Right renal pelvis (tissue), 4 donors: ENCODE measurements at places on chromosomes 3 and 15.
A peak's percentile ranks its signal among the peaks of the same experiment; 100 is the strongest.

GRCh38 chr15:50275908-50276307 lies 10.4 kb upstream of the HDC start:
- no peak for DNase-seq

DNA sequence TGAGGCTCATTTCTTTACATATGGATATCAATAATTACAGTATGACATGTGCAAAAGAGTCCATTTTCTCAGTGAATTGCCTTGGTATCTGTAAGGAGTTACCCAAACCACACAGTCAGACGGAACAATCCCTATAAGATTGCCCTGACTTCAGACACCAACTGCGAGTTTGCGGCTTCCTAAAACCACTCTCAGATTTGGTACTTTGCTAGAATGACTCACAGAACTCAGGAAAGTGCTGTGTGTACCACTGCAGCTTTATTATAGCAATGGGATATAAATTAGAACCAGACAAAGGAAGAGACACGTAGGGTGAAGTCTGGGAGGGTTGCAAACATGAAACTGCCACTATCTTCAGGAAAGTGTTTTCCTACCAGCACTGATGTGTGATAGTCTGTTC lies 45.8 kb upstream of the ATP13A3 start:
- no peak for DNase-seq

DNA sequence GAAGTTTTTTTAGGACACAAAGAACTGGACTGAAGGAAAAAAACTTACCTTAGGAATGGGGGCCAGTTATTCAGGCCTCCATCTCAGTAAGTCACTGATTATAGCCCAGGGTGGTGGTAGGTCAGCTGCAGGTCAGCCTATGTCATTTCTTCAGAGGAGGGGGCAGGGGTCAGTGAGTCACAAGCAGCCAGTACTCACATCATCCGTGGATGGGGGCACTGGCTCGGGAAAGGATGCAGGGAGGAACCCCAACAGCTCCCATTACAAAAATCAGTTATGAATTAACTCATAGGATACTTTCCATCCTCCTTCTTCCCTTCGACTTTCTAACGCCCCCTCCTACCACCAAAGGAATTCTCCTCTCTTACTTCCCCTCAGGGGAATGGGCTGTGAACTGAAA lies 578.3 kb downstream of the PDCD6IP start:
- no peak for DNase-seq

- no peak for DNase-seq
Observed at GRCh38 chr15:96346409-96346970, 16.0 kb downstream of the NR2F2 start.

- no peak for DNase-seq
Observed at GRCh38 chr3:148004331-148004730, 595.2 kb downstream of the ZIC1 start.

DNA sequence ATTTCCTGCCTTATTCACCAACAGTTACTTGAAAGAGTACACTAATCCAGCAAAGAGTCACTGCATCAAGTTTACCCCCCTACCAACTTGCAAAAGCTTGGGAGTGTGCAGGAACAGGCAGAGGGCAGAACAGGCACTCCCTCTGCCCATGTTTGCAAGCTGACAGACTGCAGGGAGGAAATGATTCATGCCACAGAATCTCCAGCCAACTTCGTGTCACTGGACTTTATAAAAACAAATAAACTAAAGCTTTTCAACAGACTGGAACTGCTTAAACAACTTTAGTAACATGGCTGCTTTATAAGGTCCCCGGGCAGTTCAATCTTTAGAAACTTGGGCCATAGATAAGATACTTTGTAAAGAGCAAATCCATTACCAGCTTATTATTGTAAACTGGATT lies 129.5 kb downstream of the THRB start:
- no peak for DNase-seq

DNA sequence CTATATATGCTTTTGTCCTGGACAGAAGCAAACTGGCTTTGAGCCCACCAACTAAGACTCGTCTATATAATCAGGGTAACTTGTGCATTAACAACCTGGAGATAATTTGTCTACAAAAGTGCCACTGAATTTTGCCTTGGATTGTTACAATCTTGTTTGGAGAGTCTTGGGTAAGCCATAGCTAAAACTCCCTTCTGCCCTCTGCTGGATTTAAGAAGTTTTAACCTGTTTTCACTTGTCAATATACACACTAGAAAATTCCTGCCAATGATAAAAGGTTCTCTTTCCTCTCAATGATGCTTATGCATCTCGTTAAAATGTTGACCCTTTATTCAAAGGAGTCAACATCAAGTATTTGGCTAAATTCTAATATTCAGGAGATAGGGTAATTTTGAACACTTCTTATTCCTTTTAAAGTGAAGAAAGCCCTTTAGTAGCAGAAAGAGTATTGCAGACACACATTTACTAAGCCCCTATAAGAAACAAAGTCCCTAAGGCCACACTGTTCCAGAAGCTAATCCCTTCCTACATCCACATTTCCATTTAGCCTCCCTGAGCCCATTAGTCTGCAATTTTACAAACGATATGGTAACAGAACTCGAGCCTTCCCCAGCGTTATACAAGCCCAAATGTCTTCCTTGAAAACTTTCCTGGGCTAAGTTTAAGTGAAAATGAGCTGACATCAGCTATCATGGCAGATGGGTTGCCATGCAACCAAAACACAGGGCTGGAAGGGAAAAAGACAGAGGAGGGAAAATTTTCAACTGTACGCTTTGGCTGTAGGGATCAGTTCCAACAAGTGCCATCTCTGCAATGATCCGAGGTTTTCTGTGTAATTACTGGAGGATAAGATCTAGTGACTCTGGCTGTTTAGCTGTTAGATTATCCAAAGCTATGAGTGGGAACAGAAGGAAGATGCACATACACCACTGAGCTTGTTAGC lies 75.9 kb upstream of the FGF12 start:
- no peak for DNase-seq

GRCh38 chr3:134430950-134431445 lies 54.8 kb downstream of the ANAPC13 start:
- DNase-seq = no peak

GRCh38 chr15:95324656-95325055 lies 1005.8 kb upstream of the NR2F2 start:
- DNase-seq = no peak

DNA sequence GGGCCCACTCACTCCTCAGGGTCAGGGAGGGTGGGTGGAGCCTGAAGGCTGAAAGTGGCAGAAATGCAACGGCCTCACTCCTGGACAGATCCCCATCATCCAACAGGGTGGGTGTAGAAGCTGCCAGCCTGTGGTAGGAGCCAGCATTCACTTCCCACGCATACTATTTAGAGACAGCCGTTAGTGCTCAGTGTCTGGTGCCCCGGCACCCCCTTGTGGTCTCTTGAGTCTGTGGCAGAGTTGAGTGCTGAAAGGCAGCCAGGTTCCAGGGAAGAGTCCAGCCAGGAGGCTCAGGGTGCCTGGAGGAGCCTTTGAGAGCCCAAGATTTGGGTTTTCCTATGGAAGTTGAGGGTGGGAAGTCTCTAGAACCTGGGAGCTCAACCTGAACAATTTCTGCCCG lies 2.1 kb upstream of the GNAT1 start:
- DNase-seq = peak; percentile 65

DNA sequence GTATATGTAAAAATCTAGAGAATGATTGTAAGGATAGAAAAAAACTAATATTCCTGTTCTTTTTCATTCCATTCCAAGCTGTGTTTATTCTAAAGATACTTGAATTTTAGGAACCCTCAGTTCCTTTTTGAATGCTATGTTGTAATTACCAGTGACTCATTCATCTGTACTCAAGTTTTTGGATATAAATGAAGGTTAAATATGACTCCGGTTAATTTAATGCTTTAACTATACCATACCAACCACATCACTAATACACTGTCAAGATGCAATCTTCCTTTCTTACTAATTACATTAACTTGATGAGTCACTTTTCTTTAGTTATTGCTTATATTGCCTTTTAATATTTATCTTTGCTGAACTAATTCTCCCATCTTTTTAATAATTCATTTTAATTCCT lies 68.8 kb upstream of the ZNF148 start:
- DNase-seq = no peak

- no peak for DNase-seq
Observed at GRCh38 chr3:94647131-94647530, 584.3 kb downstream of the NSUN3 start.

- DNase-seq = no peak
Observed at GRCh38 chr15:89852342-89852995, 37.8 kb upstream of the ANPEP start.

- DNase-seq = peak; percentile 19
Observed at GRCh38 chr3:167350245-167350862, 29.7 kb downstream of the ZBBX start.

DNA sequence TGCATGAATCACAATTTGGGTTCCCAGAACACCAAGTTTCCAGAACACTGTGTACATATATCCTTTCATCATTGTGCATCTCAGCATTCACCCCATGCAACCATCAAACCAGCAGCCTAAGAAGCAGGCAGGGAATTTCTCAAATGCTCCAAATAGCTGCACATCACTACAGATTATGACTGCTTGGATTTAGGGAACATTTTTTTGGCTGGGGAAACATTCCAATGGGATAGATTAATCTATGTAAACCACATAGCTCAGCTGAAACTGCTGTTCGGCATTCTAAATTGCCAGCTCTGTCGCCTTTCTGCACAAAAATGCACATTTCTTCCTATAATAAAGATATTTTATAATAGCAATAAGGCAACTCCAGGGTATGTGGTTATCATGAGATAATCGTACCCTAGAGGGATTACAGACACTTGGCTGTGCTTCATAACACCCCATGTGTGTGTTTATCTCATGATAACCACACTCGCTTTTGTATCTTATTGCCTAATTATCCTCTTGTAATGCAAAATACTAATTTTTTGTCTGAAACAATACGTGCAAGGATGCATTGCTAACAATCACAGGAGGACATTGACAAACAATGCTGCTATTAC lies 483.7 kb upstream of the DPH6 start:
- DNase-seq = no peak

GRCh38 chr15:41333026-41333562 lies 413 bp downstream of the NUSAP1 start:
- no peak for DNase-seq

- DNase-seq = no peak
Observed at GRCh38 chr15:74240002-74240568, 4.0 kb downstream of the CCDC33 start.

GRCh38 chr15:36465304-36465703 lies 114.1 kb upstream of the CDIN1 start:
- no peak for DNase-seq

GRCh38 chr3:106813742-106814141 lies 563.5 kb upstream of the CCDC54 start:
- no peak for DNase-seq

GRCh38 chr3:82556113-82556512 lies 794.7 kb upstream of the GBE1 start:
- DNase-seq = no peak

GRCh38 chr15:24898715-24899272 lies 56.0 kb upstream of the SNRPN start:
- DNase-seq = no peak

DNA sequence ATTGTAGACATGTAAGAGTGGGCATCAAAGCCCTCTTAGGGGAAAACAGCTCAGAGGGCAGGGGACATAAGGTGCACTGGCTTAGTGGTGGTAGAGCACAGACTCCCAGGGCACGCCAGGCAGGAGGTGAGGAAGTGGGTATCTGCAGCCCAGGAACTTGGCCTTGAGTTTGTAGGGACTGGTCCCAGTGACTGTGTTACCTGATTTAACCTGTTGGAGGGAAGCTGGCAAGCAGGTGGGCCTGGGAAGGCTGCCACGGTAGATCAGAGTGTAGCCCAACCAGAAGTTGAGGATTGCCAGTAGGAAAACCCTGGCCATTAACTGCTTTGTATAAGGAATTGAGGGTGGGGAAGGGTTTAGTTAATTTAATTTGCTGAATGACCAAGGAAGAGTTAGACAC lies 417.5 kb upstream of the C2CD4B start:
- DNase-seq = no peak

DNA sequence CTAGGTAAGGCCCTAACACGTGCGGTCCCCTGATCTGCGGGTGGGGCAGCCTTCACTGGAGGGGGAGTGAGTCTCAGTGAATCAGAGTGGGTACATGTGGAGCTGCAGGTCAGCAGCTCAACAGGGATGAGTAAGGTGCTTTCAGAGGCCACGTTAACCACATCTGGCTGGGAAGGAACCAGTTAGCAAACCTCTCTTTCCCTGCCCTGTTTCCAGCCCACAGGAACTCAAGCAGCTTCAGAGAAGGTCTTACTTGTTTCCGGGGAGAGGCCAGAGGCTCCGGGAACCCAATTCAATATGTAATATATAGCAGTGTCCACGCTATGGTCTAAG lies 175.3 kb downstream of the XXYLT1 start:
- DNase-seq = no peak

GRCh38 chr3:102059145-102059943 lies 210.0 kb downstream of the NFKBIZ start:
- no peak for DNase-seq

- DNase-seq = no peak
Observed at GRCh38 chr15:32956006-32956405, 238.2 kb downstream of the GREM1 start.

DNA sequence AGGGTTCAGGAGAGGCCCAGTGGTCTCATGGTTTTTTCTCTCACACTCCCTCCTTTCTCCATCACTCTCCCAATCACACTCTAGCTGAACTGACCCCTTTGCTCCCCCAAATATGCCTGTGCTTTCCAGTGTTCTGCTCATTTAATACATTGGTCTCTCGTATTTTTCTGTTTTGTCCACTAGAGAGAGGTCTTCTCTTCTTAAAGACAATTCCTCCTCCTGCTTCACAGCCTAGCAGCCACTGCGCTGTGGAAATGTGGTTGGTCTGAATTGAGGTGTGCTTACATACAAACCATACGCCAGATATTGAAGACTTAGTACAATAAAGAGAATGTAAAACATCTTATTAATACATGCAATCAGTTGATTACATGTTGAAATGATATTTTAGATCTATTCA lies 60.6 kb upstream of the XCR1 start:
- DNase-seq = no peak

- no peak for DNase-seq
Observed at GRCh38 chr15:95025924-95026728, 794.8 kb downstream of the MCTP2 start.

- no peak for DNase-seq
Observed at GRCh38 chr3:57078344-57078634, 17.8 kb downstream of the SPATA12 start.

- DNase-seq = no peak
Observed at GRCh38 chr3:190340071-190340470, 17.8 kb upstream of the CLDN1 start.

DNA sequence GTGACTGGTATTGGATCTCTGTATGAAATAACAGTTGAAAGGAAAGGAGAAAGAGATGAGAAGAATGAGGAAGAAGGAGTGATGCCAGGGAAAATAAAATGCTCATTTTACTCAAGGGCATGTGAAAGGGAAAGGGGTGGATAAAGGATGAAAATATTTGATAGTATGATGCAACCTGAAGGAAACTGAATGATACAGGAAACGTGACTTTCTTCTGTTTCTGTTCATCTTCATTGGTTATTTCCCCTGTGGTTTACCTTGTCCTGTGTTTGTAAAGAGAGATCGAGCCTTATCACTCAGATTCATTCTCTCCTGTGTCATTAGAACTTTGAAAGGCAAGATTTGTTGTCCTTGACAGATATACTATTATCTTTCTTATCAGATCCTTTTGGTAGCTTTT lies 243.6 kb upstream of the SLITRK3 start:
- DNase-seq = no peak

- no peak for DNase-seq
Observed at GRCh38 chr15:23441204-23441603, 5.8 kb downstream of the GOLGA6L2 start.

GRCh38 chr3:23319366-23320312 lies 116.5 kb downstream of the UBE2E2 start:
- no peak for DNase-seq

GRCh38 chr15:56683908-56684307 lies 49.4 kb downstream of the ZNF280D start:
- no peak for DNase-seq
